ENCODE measurements at places on chromosomes 1 and 21.

DNA sequence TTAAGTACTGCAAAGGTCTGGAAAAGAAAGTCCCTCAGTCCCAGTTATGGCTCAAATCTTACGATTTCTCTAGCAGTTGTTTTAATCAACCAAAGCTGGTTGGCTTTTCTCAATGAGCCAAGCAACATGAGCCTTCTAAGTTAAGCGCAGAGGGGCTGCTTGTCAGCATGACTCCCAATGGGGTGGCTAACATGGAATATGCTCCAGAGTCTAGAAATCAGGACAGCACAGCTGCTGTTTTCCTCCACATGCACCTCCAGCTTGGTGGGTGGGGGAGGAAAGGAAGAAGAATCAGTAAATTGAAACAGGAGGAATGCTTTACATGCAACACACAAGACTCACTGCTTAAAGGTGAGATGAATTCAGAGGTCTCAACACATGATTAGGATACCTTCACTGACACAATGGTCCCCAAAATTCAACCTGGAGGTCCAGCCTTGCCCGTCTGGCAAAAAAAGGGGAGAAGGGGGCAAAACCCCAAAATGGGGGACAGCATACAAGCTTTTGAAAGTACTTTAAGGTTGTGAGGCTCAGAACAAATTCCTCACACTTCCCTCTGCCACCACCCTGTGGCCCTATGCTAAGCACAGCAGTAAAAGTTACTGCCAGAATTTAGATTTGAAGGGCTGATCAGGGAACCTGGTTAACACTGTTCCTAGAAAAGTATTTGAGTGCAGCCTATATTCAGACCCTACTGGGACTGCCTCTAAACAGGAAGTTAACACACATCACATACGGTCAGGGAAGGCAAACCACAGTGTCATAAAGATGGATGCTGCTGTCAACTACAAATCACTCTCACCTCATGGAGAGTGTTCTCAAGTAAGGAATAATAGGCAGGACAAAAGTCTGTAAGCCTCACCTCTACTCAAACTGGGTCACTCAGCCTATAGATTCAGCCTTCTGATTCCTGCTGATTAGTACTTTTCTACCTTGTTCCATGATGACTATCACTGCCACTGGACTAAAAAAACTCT, 2.6 kb downstream of the GATAD2B start:
- peak; percentile 40 for DNase-seq

GRCh38 chr1:211035821-211036380, 98.0 kb downstream of the KCNH1 start:
- peak; percentile 32 for DNase-seq

GRCh38 chr1:245108909-245109308, 45.9 kb upstream of the KIF26B start:
- no peak for DNase-seq

GRCh38 chr1:94806441-94806871, 13.7 kb upstream of the SLC44A3 start:
- peak; percentile 60 for DNase-seq

GRCh38 chr1:115041654-115042053, 12.0 kb downstream of the TSHB start:
- DNase-seq = peak; percentile 26

DNA sequence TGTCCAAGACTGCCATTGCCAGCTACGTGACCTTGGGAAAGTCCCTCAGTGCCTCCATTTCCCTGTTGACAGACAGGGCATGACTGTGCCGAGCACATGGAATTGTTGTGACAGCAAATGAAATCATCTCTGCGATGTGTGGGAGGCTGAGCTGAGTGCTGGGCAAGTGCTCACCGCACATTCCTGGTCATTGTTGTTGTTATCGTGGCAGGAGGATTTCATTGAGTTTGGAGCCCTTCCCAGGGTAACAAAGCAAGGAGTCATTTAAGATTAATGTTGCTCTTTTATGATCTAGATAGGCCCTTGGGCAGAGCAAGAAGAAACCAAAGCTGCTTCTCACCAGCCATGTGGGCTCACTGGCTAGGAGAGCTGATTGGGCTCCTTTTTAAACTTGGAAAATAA, 39.6 kb upstream of the ITPKB start:
- peak; percentile 97 for DNase-seq

- DNase-seq = peak; percentile 46
Observed at GRCh38 chr1:193763266-193763665, 576.9 kb upstream of the B3GALT2 start.

GRCh38 chr1:220642285-220642684, 47.9 kb upstream of the C1orf115 start:
- no peak for DNase-seq

DNA sequence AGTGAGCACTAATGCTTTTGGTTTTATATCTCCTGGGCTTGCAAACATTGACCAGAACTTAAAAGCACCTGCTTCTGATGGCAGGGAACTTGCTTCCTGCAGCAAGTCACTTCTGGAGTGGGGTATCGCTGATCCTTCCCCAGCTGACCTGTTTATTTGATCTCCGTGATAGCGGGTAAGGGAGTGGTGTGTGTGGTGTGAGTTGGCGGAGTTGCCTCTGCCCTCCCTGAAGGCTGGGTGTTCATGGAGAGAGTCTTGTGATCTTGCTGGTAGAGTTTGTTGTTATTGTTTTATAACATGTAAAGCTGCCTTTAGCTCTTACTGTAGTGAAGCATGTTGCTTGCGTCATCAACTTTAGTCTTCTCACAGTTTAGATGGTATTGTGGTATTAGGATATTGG, 3.9 kb downstream of the MFN2 start:
- no peak for DNase-seq

DNA sequence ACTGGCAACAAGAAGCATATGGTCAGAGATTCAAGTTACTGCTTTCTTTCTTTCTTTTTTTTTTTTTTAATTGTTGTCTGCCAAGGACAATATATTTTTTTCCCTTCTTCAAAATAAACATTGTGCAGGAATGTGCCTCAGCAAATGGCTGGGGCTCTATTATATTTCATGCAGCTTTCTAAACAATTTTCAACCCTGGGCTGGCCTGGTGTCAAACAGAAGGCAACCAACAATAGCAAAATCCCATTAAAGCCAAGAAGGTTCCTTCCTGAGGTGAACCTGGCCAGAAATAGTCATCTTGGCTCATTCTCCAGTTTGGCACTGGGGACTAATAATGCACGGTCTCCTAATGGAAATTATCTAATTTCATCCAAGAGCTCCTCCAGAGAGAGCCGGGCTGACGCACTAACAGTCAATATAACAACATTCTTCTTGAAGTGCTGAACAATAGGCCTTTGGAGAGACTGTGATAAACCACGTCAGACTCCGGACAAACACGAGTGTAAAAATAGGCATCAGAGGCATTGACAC, 35.7 kb upstream of the HLX start:
- DNase-seq = no peak
